ENCODE measurements at places on chromosomes 1 and 21. TPM values are rescaled to one million over a fixed set of nuclear protein-coding genes. Genes with fewer than 3 reads are reported as not detected.

DNA sequence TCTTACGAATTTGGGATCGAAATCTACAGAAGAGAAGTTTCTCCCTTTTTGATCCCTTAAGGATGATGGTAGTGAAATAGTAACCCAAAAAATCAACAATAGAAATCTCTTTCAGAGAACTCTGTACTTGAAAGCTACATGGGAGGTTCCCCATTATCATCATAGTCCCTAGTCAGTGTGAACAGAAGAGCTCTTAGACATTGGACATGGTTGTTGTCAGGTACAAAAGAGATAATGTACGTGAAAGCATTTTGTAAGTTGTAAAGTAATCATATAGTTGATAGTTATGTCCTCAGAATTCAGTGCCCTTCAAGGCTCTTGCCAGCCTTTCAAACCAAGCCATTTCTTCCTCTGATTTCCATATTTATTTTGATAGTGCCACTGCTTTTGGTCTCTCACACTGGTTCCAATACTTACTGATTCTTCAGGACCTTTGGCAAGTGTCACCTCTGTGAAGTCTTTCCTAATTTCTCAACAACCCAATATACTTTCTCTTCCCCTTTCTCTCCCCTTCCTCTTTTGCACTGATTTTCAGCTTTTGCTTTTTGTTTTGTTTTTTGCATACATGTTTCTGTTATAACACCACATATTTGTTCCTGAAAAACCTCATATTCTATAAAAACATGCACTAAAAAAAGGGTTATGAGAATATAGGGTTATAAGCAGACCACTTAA, 22.4 kb downstream of the VPS45 start:
- H3K36me3 ChIP-seq, result no peaks in the 10 kb centered on the region
- no peak for DNase-seq
- H3K4me1 ChIP-seq, result no peaks in the 10 kb centered on the region
- no peak overlapping the region for H3K27ac ChIP-seq
- no peak overlapping the region for H3K4me3 ChIP-seq
- no peaks in the 10 kb centered on the region for H3K27me3 ChIP-seq

- no peak overlapping the region for H3K27ac ChIP-seq
- H3K27me3 ChIP-seq, result no peaks in the 10 kb centered on the region
- no peak overlapping the region for H3K4me3 ChIP-seq
Observed at GRCh38 chr1:198186916-198187580, 30.2 kb downstream of the NEK7 start.

- H3K4me3 ChIP-seq, result no peak overlapping the region
- no peak overlapping the region for H3K27ac ChIP-seq
- DNase-seq, result no peak
- no peaks in the 10 kb centered on the region for H3K36me3 ChIP-seq
Observed at GRCh38 chr1:38892976-38893375, 11.6 kb upstream of the GJA9 start.

DNA sequence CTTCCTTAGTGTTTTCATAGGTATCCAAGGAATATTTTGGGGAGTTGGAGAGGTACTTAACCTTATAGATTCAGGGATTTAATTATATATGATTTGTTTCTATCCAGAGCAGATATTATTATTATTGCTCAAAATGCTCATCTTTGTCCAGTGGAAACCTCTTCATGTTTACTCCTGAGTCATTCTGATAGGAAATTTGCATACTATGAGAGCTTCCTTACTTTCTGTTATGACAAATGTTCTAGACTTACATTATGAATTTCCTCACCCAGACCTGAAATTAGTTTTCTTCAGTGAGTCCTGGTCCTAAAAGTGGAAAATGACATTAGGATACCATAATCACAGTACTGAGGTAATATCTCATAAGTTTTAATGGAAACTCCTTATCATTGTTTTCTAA, 57.5 kb upstream of the PLPPR5 start:
- H3K36me3 ChIP-seq, result no peaks in the 10 kb centered on the region
- no peaks in the 10 kb centered on the region for H3K4me1 ChIP-seq
- H3K27me3 ChIP-seq, result no peaks in the 10 kb centered on the region
- H3K27ac ChIP-seq, result no peak overlapping the region
- no peak for DNase-seq

RPS6KA1 gene
- total RNA-seq, result 22.8 TPM

GIPC2 gene
- total RNA-seq, result 2.7 TPM
